ENCODE measurements at places on chromosomes 1 and 21.
A peak's percentile ranks its signal among the peaks of the same experiment; 100 is the strongest.

- no peak for DNase-seq
Observed at GRCh38 chr1:155196103-155196892, 11.4 kb downstream of the THBS3 start.

DNA sequence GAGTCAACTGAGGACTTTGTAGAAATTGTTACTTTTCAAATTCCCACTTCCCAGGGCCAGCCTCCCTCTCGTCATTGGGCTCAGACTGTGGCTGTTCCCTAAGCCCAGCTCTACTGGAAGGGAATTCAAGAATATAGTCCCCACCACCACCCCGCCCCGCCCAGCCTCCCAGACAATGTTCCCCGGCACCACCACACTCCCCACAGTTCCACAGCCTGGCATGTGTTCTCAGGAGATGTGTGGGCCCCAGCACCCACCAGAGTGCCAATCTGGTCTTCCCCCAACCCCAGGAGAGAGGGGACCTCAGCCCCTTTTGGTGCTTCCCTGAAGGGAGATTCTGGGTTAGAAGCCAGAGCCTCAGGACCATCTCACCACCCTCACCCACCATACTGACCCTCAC lies 120.1 kb downstream of the SYT2 start:
- no peak for DNase-seq

DNA sequence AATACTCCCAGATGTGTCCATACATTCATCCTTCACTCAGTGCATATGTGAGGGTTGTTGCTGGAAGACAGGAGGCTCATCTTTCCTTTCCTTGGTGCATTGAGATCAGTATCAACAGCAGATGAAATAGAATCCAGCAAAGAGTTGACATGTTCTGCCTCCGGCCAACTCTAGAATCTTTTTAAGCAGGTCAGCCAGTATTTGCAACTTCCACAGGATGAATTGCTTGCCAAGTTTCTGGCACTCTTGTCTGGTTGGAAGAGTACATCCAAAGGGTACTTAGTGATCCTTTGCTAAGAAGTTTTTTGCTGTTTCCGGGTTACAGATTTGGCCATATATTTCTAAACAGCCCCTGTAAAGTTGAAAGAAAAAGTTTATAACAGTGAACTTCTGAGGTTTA lies 21.1 kb downstream of the SYNC start:
- no peak for DNase-seq

DNA sequence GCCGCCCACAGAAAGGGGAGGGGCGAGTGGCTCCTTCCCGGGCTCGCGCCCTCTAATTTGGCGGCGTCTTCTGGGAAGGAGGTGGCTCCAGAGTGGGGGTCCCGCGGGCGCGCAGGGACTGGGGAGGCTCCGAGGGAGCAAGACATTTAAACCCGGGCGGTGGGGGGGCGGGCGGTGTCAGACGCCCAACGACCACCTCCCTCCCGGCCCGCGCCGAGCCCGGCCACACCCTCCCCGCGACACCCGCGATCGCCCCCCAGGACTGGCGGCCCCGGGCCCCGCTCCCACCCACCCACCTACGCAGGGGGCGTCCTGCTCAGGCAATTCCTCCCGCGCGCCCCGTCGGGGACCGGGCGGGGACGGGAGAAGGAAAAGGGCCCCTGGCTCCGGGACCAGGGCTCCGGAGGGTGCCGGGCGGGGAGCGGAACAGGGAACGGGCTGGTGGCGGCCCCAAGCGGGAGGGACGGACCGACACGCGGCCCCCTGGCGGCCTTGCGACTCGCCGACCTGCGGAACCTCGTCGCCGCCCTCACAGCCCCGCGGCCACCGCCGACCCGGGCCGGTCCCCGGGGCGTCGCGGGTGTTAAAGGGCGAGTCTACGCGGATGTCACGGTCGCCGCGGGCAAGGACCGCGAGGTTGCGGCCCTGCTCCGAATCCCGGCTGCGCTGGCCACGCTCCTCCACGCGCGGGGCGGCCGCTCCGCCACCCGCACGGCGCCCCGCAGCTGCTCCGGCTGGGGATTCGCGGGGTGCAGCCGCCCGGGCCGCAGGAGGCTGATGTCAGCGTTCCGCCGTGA lies 94.0 kb upstream of the FMN2 start:
- DNase-seq: no peak

DNA sequence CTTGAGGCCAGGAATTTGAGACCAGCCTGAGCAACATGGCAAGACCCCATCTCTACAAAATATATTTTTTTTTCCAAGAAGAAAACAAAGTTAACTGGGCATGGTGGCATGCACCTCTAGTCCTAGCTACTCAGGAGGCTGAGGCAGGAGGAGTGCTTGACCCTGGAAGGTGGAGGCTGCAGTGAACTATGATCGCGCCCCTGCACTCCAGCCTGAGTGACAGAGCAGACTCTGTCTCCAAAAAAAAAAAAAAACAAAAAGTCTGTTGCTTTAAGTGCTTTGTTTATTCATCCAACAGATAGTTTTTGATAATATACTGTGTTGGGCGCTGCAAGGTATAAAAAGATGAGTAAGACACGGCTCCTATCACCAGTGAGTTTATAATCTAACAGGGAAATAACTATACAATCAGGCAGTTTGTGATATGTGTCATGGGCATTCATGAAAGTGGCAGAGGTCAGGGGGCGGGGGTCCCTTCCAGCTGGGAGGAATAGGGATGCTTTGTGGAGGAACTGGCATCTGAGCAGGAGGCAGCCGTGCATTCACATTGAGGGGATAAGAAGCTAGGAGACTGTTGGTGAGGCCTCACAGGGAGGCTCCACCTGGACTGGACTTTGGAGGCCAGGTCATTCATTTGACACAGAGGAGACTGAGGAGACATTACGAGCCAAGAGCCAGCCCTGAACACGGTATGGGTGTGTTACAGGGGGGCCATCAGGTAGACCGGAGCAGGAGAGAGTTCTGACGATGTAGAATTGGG lies 67.3 kb upstream of the ERRFI1 start:
- DNase-seq: no peak

DNA sequence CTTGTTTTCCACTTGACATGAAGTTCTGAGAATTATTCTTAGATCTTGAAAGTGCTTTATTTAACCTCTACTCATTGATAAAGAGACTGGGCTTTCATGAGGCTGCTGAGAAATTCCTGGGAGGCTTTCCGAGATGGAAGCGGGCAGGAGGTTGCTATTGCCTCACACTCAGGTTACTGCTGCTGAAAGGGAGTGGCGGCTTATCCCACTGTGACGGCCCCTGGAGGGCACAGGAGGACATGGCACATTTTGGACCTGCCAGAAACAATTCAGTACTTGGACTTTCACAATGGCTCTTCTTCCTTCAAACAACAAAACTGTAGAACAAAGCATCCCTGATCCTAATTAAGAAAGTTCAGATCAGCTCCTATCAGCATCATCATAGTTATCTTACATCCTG lies 16.2 kb upstream of the MARK1 start:
- DNase-seq: no peak

DNA sequence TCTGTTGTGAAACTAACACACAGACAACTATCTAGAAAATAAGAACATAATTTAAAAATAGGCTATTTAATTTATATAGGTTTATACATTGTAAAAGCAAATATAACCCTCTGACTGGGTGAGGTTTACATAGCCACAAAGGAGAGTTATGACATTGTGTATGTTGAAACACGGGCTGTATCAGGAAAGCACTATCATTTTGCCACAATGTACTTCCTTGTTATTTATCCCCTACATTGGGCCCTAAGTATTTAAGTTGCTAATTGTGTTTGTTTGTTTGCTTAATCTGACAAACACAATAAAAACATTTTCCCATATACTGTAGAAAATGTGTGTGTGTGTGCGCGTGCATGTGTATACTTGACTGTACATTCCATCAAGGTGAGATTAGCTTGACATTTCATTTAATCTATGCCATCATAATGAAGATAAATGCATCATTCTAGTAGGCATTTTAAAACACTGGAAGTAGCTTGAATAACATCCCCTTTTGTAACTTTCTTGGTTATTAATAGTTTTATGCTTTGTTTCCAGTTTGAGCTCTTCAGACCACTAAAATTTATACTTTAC lies 72.1 kb downstream of the RGS13 start:
- no peak for DNase-seq

- peak; percentile 58 for DNase-seq
Observed at GRCh38 chr1:228140724-228141225, 696 bp downstream of the GUK1 start.

DNA sequence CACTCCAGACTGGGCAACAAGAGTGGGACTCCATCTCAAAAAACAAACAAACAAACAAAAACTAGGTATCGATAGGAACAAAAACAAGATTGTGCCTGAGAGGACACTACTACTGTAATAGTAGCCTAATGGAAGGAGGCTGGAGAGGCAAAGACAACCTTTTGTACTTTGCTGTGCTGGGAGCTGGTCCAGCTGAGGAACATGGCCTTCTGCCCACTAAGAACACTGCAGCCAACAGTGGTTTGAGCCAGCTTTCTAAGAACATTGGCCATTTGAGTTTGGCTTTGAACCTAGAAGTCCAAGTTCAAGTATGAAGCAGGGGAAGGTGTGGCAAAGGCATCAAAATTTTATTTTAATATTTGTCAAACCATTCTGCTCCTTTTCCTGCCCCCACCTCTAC lies 22.7 kb upstream of the RGS8 start:
- no peak for DNase-seq

DNA sequence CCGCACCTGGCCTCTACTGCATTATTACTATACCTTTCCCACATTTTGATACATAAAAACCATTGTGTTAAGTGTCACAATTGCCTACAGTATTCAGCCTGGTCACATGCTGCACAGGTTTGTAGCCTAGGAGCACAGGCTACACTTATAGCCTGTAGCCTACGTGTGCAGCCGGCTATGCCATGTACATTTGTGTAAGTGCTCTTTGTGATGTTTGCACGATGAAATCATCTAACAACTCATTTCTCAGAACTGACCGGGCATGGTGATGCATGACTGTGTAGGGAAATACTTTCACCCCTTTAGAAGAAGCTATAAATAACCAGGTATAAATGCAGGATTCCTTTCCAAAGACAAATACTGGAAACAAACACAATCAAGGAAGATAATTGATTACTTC lies 12.1 kb downstream of the ERG start:
- DNase-seq: no peak

GRCh38 chr21:24420689-24421088 lies 1186.6 kb downstream of the MRPL39 start:
- DNase-seq: no peak

GRCh38 chr1:209480345-209480744 lies 103.2 kb upstream of the CAMK1G start:
- DNase-seq: no peak

DNA sequence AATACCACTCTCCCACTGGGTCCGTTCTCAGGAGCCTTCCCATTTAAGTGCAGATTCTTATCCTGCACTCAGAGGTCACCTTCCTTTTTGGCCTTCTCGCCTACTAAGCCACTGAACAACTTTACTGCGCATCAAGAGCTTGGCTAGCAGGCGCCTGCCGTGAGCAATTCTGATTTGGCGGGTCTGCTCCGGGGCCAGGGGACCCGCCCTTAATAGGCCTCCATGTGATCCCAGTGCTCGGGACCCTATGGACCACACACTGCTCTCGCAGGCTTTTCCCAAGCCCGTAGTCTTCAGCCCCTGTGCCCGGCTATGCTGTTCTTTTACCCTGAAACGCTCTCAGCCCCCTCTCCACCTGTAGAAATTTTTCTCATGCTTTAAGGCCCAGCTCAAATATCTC lies 45.1 kb downstream of the BCL9 start:
- DNase-seq: no peak

GRCh38 chr1:115365738-115366137 lies 27.7 kb upstream of the NGF start:
- DNase-seq: no peak

DNA sequence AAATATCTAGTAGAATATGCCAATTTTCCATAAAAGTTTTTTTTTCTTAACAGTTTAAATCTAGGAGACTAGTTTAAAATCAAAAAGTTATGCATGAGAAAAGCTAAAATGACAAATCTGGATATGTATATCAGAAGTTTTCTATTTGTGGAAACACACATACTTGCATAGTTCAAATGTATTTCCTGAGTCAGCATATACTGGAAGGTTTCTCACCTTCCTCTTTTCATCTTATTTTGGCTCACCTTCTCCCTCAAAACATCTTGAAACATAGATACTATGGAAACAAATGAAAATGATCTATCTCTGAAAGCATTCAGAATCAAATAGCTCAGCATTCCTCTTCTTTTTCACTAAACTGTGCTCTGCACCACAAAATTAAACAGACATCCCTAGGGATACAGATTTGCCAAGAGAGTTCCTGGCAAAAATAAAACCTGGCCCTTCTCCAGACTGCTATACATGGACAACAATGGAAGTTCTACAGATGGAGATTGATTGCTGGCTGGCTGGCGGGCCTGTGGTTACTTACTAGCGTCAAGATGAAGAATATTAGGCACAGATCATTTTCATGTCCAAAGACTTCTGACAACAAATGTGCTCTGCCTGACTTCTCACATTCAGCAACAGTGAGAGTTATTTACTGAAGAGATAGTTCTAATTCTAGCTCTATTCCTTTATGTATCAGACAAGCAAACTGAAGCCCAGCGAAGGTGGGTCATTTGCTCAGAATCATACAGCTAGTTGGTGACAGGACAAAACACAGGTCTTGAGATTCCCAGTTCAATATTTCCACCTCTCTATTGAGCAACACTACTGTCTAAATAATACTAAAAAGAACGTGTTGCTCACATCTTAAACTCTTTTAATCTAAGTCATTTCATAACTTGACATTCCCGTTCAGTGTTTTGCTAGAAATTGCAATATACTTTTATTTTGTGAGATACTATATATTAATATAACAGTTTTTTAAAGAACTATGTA lies 26.6 kb downstream of the DIPK1A start:
- no peak for DNase-seq

- DNase-seq: no peak
Observed at GRCh38 chr1:111563619-111564018, 56.0 kb upstream of the RAP1A start.

- no peak for DNase-seq
Observed at GRCh38 chr1:81142099-81142826, 658.5 kb upstream of the ADGRL2 start.

DNA sequence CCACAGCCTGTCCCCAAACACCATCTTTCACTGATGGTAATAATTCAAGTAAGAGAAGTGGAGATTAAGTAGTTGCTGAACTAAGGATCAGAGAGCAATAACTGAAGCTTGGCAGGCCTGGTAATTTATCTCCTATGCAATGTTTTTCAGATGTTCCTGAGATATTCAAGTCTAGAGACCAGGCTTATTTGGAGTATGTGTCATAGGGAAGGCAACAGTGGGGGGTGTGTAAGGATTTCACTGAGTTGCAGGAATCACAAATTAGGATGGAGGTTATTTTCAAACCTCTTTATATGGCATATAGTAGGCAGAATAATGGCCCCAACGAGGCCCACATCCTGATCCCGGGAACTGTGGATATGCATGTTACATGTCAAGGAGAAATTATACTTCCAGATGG lies 171.7 kb downstream of the KCNJ6 start:
- DNase-seq: no peak

DNA sequence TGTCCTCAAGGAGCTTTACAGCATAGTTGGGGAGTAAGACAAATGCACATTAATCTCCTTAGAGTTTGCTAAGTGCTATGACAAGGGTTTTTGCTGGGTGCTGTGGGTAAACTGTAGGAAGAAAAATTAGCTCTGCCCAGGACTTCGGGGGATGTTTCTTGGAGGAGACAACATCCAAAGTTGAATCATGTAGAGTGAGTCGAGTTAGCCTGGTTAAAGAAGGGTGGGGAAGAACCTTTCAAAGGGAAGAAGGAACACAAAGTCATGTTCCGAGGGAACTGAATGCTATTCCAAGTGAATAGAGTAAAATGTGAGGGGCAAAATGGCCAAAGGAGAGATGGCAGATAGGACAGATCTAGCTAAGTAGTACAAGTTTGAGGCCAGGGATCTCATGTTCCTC lies 17.1 kb downstream of the SPRTN start:
- no peak for DNase-seq

- no peak for DNase-seq
Observed at GRCh38 chr1:207223162-207223561, 98.3 kb upstream of the CD55 start.
